ENCODE measurements at places on chromosomes 6 and 20.

DNA sequence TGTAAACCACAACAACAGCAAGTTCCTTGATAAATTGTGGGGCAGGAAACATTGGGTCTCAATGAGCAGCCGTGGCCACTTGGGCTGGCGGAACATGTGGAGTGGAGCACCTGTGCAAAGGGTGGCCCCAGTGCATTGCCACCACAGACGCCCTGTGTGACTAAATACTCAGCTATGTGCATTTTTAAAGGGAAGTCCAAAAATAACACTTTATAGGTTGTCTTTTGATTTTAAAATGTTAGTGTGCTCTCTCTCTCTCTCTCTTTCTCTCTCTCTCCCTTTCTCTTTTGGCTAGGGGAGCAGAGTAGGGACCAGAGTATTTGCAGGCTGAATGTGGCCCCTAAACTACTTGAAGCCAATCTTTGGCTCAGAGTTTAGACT, 236.3 kb downstream of the BCAS1 start:
- DNase-seq = no peak

- DNase-seq = no peak
These were observed 18.3 kb upstream of the FOXP4 start for GRCh38 chr6:41527721-41528408.

DNA sequence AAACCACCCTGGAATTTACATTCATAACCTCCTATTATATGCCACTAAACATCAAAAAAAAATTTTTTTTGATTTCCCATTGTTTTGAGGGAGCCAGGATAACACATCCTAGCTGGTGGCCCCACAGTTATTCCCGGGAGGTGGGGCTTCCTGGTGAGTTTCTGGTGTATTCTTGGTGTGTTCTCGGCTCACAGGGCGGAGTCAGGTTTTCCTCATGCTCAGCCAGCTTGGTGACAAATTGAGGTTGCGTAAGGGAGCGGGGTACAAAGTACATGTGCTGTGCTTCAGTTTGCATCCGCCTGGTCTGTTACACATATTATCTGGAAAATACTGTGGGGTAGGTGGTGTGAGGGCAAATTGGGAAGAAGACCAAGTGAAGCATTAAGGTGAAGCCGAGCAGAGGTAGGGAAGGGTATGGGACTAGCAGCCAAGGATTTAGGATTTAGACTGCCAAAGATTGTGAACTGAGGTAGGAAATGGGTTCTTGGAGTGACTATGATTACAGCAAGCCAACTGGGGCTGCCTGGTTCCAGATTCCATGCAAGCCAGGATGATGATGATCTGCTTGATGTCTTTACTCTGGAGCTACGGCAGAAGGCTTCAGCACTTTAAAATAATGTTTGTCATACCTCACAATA, 46.2 kb upstream of the EEF1A1 start:
- DNase-seq = no peak

DNA sequence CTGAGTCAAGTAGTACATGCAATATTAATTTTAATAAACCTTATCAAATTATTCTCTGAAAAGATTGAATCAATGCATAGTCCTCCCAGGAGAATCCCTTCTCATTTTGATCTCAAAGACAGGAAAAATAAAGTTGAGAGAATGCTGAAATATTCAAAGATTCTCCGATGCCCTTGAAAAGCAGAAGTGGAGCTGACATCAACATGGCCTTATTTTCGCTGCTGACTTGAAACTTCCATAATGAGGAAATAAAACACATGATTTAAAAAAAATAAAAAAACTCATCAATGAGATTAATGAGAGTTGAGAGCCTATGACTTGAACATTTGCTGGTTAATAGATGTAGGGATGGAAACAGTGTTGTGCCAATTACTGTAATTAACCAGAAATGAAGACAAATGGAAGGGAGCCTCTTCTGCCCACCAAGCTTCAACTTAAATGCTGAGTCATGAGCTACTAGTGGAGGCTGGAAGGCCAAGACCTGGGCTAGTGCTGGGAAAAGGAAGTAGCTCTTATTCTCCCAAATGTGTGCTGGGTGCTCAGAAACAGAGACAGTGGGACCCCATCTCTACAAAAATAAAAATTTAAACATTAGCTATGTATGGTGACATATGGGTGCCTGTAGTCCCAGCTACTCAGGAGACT, 139.9 kb downstream of the BFSP1 start:
- no peak for DNase-seq

- no peak for DNase-seq
These were observed 240.4 kb downstream of the OGFRL1 start for GRCh38 chr6:71529026-71529425.

DNA sequence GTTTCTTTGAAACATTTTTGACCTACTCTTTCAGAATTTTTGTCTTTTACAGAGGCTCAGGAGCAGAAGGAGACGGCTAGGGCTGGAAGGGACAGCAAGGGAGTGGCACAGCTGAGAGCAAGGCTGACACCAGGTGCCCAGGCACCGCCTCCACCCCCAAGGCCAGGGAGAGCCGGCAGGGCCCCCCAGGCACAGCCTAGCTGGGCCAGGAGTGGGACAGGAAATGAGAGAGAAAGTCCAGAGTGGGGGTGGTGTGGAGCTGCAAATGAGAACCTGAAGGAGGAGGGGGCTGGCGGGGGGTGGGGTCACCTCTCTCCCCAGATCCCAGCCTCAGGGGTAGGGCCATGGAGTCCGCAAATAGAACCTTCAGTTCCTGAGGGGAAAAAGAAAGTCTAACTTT, 236.7 kb downstream of the CDC5L start:
- no peak for DNase-seq

- DNase-seq = no peak
These were observed 132.2 kb upstream of the CST7 start for GRCh38 chr20:24816907-24817306.

DNA sequence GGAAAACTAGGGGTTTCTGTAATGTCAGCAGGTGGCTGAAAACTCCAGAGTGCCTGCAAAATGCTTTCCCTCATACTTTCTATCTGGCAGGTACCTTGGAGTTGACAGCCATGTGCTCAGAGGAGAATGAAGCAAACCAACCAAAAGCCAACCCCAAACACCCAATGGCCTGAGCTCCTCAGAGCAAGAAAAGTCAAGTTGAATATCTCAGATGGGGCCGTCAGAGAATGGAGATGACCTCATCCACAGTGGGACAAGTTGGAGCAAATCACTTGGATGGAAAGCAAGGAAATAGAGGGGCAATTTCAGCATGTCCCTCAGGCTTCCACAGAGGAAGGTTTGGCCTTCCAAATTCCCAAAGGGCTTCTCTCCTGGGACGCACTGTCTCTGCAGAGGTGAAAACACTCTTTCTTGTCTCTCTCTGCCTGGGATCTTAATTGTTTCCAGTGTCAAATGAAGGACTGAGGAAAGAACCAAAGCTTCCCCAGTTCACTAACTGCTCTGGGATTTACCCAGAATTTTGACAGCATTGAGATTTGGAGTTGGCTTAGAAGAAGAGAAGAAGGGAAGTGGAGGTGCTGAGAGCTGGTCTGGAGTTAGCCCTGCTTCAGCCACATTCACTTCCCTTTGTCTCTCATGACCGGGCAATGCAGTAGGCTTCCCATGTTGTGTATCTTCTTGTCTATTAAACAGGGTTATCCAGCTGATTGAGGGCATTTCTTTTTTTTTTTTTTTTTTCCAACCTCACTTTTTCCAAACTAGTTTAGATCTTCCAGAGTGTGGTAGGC, 42.2 kb downstream of the PRND start:
- no peak for DNase-seq

DNA sequence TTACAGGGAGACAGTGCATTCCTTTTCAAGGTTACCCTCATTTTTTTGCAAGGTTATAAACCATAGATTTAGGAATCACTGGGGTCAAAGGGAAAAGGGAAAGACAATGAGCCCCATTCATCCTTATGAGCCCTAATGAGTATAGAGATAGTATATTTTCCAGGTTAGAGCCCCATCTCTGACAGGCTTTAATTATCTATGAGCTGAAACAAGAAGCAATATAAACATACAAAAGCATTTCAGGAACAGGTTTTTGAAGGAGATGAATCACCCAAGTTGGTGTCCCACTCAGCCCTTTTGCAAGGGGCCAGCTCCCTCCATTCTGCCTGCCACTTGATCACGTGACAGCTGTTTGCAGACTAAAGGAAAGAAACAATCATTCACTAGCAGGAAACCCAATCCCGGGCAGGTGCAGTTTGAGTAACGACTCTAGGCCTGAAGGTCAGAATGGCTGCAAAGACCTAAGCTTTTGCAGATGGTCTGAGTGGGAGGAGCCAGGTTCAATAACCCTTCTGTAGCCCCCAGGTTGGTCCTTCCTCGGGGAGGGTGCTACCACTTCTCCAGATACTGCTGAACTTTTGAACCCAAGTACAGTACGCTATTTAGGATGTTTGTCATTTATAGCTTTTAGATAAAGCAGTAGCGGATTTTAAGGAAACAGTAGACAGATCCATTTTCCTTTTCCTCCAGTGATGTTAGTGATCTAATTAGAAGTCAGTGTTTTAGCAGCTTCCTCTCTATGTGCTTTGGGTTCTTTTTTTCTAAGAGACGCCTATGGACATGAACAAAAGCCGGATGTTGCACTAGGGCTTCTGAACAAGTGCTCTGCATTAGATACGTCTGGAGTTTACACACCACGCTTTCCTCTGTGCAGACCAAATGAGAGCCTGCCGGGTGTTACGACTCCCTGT, 253.2 kb downstream of the SOX4 start:
- no peak for DNase-seq

DNA sequence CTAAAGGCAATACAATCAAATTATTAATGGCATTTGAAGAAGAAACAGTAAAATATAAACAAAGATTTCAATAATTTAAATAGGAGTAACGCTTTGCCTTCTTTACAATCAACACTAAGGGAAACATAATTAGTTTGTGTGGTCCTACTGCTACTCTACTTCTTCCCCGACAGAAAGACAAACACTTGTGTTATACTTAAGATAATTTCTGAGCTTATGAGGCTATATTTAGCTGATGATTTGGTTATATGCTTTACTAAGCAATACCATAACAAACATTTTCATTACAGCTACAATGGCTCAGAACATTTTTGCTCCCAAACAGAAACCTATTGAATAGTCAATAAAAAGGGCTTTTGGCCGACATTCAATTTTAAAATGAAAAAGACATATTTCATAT, 1217.2 kb upstream of the GJE1 start:
- DNase-seq = no peak

DNA sequence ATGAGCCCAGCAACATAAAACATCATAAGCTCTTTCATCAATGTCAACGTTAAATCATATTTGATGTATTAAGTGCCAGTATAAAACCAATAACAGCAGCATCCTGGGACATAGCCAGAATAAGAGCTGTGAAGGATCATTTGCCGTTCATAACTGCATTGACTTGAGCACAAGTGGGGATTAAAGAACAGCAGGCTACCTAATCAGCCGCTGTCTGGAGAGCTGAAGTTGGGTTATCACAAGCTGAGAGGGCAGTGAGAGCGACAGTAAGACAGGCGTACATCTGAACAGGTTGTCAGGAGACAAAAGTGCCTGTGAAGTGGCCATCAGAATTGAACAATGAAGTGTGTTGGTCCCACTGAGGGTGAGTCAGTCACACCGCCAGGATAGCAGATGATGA, 269.6 kb downstream of the GRIK2 start:
- DNase-seq = no peak

GRCh38 chr6:157263146-157263545, 60.2 kb downstream of the TMEM242 start:
- DNase-seq = no peak
